CD4-positive, CD25-positive, alpha-beta regulatory T cell (primary cell): ENCODE measurements at places on chromosomes 1 and 21. TPM values are rescaled to one million over a fixed set of nuclear protein-coding genes. Genes with fewer than 3 reads are reported as not detected.

The PRAMEF6 gene
- not detected for total RNA-seq

The F5 gene
- 80.6 TPM for total RNA-seq

The MAP3K7CL gene
- total RNA-seq: 24.6 TPM

The DCST1 gene
- total RNA-seq: 0.32 TPM

The CLDN17 gene
- not detected for total RNA-seq

The C1QC gene
- total RNA-seq: not detected

The NDUFS5 gene
- 101 TPM for total RNA-seq

The CDCA8 gene
- total RNA-seq: 1.3 TPM

DNA sequence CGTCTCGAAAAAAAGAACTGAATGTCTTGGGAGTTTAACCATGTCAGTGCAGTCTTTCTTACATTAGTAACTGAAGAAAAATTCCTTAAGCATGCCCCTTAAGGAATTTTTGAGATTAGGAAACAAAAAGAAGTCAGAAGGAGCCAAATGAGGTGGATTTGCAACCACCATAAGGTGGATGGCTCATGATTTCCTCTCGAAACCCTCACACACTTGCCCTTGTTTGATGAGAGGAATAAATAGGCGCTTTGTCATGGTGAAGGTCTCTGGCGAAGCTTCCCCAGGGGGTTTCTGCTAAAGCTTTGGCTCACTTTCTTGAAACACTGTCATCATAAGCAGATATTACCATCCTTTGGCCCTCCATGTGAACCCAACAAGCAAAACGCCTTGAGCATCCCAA lies 68.2 kb downstream of the POFUT2 start:
- no peak for DNase-seq

DNA sequence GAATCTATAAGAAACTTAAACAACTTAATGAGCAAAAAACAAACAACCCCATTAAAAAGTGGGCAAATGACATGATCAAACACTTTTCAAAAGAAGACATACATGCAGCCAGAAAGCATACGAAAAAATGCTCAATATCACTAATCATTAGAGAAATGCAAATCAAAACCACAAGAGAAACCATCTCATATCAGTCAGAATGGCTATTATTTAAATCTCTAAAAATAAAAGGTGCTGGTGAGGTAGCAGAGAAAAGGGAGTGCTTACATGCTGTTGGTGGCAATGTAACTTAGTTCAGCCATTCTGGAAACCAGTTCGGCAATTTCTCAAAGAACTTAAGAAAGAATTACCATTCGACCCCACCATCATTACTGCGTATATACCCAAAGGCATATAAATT lies 147.7 kb downstream of the FAF1 start:
- no peak for DNase-seq

GRCh38 chr1:44406737-44407429 lies 1.8 kb downstream of the RNF220 start:
- DNase-seq: no peak

GRCh38 chr1:206905295-206906164 lies 8.3 kb downstream of the IL24 start:
- DNase-seq: no peak

DNA sequence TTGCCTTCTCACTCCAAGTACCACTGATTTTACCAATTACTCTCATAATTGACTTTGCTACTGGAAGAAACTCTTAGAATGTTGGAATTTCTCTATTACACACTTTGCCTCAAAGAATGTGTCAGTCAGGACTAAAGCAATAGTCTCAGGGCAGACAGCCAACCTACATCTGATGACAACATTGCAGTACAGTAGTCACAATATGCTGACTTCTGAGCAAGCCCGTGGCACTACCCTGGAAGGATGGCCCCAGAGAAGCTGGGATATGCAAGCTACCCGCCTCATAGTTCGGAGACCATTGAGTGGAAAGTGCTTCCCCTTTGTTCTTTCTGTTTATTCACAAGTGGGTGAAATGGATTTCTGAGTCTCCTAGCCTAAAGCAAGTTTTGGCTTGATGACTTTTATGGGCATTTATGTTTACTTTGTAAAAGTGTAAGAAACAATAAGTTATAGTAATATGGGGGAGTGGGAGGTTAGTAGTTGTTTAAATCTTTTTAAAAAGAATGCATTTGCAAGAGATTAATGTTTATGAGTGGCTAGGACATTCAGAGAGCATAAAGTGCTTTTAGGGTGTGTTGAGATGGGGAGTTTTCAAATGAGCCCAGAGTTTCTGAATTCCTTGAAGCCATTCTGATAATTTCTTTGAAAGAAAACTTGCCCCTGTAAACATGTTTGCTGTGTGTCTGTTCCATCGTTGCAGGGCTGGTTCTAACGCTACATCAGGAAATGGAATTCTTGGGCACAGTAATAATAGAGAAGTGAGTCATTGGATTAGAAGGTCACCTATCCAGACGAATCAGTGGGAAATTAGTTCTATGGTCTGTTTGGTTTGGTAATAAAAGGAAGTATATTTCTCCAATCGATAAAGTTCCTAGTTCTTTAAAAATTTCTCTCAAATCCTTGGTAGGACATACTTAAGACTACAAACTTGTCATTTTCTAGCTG lies 63.8 kb downstream of the LMO4 start:
- no peak for DNase-seq

GRCh38 chr1:70438529-70438928 lies 27.5 kb downstream of the CTH start:
- DNase-seq: no peak

DNA sequence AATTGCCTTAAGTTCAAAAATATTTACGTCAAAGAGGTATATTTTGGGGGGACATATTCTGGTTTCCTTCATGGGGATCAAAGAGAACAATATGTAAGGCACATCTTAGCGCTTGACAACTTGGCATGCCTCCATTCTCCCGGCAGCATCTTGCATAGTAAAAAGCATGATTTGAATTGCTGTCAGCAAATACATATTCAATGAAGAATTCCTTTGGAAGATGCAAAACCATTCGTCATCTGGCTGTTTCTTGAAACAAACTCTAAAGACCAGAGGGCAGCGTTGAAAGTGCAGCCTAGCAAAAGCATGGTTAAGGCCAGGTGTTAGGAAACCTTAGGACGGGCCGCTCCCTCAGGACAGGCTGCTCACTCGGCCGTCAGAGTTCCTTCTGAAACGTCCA lies 3.4 kb upstream of the PIK3CD start:
- no peak for DNase-seq

DNA sequence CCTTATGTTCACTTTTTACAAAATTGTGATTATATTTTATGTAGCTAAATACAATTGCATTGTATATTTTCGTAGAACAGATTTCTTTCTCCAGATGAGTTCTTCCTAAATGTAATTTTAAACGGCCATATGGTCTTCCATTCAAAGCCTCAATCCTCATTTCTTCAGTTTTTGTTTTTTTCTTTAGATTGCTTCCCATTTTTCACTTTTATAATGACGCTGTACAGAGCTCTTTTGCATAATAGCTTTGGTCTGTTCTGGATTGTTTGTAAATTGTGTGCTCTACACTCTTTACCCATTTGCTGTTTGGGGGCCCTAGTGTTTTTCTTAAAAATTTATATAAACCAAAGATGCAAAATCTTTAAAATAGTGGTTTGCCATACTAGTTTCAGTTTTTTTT lies 27.8 kb downstream of the AVPR1B start:
- DNase-seq: no peak

GRCh38 chr1:44275296-44275962 lies 62.2 kb downstream of the DMAP1 start:
- DNase-seq: no peak

DNA sequence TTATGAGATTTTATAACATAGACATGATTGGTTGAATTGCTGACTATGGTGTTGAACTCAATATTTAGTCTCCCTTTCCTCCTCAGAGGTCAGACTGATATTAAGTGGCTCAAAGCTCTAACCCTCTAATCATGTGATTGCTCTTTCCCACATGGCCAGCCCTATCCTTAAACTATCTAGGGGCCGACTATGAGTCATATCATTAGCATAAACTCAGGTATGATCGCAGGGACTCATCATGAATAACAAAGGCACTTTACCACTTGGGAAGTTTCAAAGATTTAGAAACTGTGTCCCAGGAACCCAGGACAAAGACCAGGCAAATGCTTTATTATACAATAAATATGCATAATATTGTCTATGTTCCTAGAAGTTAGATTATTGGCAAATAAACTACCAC lies 894.6 kb upstream of the NEGR1 start:
- DNase-seq: no peak

- no peak for DNase-seq
Observed at GRCh38 chr1:3412376-3412775, 42.1 kb upstream of the ARHGEF16 start.

DNA sequence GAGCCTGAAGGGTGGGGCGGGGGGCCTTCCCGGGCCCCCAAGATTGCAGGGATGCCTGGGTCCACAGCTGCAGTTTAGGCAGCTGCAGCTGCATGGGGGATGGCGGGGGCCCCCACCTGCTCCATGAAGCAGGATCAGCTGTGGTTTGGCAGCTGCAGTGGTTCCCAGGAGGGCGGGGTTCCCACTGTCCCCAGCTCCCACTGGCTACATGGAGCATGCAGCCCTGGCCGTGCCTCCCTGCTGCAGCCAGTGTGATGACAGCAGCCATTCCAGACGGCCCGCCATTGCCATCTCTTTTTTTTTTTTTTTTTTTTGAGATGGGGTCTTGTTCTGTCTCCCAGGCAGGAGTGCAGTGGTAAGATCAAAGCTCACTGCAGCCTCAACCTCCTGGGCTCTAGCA lies 992 bp upstream of the C1QA start:
- no peak for DNase-seq
